ENCODE measurements at places on chromosomes 6 and 20.

GRCh38 chr20:33113387-33113908, 34.0 kb downstream of the BPIFB4 start:
- DNase-seq = no peak

GRCh38 chr20:33192912-33193501, 24.1 kb upstream of the BPIFA3 start:
- no peak for DNase-seq

DNA sequence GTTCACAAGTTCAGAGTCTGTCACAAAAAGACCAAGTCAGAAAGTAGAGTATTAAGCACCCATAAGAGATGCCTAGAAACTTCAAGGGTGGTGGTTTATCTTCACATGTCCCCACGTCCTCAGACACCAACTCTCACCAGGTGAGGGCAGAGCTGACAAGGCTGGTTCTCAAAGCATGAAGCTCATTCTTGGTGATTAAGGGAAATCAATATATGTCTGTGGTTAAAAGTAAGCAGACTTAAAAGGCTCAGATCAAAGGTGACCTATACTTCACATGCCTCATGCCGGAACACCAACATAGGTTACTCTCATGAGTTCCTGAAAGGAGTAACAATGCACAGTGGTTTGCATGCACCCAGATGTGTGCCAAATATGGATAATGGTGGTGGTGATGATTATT, 27.0 kb downstream of the IL17A start:
- peak; percentile 51 for DNase-seq

- DNase-seq = no peak
Observed at GRCh38 chr6:158488065-158488464, 71.8 kb upstream of the TMEM181 start.

DNA sequence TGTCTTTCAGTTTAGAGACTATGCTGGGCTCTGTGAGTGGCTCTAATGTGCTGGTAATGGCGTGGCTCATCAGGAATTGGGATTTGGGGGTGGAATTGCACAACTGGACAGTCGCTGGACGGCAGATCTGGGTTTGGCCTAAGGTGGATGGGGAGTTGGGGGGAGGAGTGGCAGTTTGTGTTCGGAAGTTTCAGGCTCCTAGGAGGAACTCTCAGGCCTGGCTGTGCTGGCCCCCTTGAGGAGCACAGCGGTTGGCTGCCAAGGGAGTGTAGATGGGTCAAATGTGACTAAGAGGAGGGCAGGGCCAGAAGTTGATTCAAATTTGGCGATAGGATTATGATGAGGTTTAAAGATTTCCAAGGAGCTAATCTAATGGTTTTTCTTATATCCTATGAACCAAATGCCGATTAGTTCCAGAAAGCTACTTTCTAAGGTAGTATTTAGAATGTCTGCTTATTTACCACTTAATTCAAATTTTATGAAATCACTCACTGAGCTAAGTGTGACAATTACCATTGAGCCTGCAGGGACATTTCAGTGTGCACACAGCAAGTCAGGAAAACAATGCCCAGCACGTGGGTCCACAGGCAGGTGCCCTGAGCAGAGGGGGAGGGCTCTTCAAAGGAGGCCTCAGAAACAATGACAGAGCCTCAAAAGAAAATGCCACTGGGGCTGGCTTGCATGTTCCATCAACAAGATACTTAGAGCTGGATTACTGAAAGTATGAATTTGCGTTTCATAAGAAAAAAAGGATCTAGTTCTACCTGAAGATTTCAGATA, 111.0 kb downstream of the GJA10 start:
- no peak for DNase-seq

DNA sequence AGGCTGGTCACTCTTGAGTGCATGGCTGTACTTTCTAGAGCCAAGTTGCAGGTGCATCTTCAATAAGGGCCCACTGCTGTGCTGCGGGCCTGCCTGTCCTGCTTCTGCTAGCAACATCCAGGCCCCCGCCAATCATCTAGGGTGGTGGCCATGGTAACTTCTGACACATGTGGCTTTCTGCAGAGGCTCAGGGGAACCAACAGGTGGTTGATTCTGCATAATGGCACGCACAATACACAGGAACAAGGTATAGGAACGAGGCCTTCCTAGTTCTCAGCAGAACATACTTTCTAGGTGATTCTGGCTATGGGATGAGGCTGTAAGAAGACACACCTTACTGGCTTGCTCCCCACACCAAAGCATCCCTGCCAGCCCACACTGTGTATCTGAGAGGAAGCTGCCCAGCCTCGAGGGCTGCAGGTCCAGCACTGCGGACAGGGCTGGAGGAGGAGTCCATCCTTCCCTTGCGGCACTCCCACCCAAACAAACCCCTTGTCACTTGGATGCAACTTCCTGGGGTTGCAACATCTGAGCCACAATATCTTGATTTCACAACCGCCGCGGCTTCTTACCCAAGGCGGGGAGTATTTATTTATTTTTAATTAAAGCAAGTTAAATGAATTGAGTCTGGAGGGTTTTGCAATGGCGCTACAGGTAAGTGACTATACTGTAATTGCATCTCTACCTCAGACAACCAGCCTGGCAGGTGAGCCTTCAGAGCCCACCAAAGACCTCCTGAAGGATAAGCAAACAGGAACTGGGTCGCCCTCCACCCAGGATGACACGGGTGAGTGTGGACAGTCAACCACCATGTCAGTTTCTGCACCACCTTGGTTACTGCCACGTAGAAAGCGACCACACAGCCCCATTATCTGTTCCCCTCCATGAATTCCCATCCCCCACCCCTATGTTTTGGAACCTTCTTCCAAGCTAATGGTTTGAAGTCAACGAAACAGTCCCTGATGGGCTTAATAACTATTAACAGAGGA, 49.6 kb downstream of the SULF2 start:
- DNase-seq = no peak
